ENCODE measurements at places on chromosomes 3 and 15. TPM values are rescaled to one million over a fixed set of nuclear protein-coding genes. Genes with fewer than 3 reads are reported as not detected.

DNA sequence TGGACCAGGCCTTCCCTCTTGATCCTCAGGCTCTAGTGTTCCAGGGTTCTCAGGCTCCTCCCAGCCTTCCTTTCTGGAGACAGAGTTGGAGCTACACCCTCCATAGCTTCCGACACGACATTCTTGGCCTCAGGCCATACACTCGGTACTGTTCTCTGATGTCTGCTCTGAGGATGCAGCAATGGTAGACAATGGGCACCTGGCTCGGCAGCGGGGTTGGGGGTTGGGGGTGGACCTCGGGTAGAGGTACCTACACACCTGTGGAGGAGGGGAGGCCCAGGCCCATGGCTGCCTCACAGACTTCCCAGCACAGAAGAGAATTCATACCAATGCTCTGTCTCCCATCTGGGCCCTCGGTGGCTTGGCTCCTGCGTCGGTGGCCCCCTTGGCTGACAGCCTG lies 21.4 kb downstream of the CCDC13 start:
- no peak overlapping the region for H3K4me3 ChIP-seq
- peaks cover 2% of the 10 kb centered on the region for H3K4me1 ChIP-seq
- DNase-seq: no peak
- H3K36me3 ChIP-seq: no peaks in the 10 kb centered on the region
- peaks cover 2% of the 10 kb centered on the region for H3K27me3 ChIP-seq

DNA sequence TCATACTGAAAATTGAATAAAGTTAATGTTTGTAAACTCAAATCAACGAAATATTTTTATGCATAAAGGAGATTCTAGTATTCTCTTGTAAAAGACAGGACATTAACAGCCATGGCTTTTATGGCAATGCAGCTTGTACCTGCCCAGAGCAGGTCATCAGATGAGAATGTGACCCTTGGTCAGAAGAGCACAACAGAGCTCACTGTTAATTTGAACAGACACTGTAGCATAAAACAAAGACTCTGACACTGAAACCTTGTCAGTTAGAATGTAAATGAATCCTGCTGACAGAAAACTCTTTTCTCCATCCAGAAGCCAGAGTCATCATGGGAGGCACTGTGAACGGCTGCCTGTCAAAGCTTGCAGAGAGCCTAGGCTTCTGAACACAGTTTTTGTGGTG lies 410.6 kb downstream of the RAP2B start:
- H3K27me3 ChIP-seq: peaks cover 10% of the 10 kb centered on the region
- no peaks in the 10 kb centered on the region for H3K4me1 ChIP-seq
- DNase-seq: no peak
- no peak overlapping the region for H3K27ac ChIP-seq
- H3K36me3 ChIP-seq: peaks cover 5% of the 10 kb centered on the region
- no peak overlapping the region for H3K4me3 ChIP-seq

DNA sequence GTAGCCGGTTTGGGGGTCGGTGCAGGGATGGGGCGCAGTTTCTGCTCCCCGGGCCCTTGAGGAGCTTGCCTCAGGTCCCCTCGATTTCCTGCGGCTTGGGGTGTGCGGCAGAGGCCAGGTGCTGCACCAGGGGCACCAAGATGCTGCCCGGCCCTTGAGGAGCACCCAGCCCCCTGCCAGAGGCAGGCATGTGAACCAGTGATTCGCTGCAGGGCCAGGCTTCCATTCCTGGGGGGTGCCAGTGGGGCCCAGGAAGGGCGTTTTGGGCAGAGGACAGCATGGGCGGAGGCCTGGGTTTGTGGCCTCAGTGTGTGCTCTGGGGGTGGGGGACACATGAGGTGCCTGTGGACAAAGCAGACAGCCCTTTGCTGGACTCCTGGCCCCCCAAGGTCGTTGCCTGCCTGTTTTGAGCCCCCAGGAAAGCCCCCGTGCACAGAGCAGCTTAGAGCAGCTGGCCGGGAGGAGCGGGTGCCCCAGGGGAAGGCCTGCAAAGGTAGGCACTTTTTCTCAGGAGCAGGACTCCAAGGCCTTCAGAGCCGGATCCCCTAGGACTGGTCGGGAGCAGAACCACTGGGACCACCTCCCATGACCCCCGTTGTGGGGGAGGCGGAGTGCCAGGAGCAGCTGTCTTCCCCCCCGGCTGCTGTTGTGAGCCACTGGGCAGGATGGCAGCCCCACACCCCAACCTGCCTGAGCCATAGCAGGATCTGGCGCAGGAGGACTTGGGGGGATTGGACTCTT lies 1.6 kb downstream of the PLXNA1 start:
- no peak for DNase-seq
- H3K27ac ChIP-seq: no peak overlapping the region
- no peaks in the 10 kb centered on the region for H3K36me3 ChIP-seq
- H3K27me3 ChIP-seq: peaks cover 7% of the 10 kb centered on the region
- H3K4me3 ChIP-seq: no peak overlapping the region
- H3K4me1 ChIP-seq: peaks cover 11% of the 10 kb centered on the region

The IDH2 gene
- total RNA-seq: 96.4 TPM

DNA sequence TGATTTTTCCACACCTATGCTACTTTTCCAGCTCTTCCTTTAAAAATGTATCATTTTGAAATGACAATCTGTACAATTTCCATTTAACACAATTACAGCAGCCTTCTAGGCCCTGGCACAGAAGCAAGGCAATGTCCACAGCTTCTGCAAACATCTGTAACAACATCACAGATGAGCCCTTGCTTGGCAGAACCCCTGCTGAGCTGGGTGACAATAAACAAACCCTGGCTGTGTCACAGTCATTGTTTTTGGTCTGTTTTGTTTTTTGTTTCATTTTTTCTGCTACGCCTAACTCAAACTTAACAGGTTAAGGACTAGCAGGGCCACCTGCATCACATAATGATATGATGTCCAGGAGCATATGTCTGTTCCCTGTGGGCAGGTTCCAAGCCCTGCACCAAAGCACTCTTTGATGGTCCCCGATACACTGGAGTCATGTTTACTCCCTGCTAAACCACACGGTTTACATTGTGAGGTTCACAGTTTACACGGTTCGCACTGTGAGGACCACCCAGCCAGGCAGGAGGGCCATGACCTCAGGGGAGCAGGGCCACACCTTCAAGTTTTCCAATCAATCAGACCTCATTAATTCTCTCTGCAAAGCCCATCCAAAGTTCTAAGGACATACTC lies 186.8 kb upstream of the CHRNA7 start:
- H3K4me1 ChIP-seq: no peaks in the 10 kb centered on the region
- H3K4me3 ChIP-seq: no peak overlapping the region
- H3K36me3 ChIP-seq: no peaks in the 10 kb centered on the region
- no peak overlapping the region for H3K27ac ChIP-seq
- no peak for DNase-seq
- peaks cover 11% of the 10 kb centered on the region for H3K27me3 ChIP-seq

- H3K27ac ChIP-seq: no peak overlapping the region
- H3K27me3 ChIP-seq: no peaks in the 10 kb centered on the region
- DNase-seq: no peak
- H3K36me3 ChIP-seq: peaks cover 23% of the 10 kb centered on the region
- no peaks in the 10 kb centered on the region for H3K4me1 ChIP-seq
- no peak overlapping the region for H3K4me3 ChIP-seq
Measured at GRCh38 chr3:18474202-18474601, 49.1 kb upstream of the SATB1 start.

- H3K4me3 ChIP-seq: no peak overlapping the region
- no peaks in the 10 kb centered on the region for H3K4me1 ChIP-seq
- H3K27ac ChIP-seq: no peak overlapping the region
- no peak for DNase-seq
Measured at GRCh38 chr3:18951333-18951732, 197.0 kb upstream of the KCNH8 start.

DNA sequence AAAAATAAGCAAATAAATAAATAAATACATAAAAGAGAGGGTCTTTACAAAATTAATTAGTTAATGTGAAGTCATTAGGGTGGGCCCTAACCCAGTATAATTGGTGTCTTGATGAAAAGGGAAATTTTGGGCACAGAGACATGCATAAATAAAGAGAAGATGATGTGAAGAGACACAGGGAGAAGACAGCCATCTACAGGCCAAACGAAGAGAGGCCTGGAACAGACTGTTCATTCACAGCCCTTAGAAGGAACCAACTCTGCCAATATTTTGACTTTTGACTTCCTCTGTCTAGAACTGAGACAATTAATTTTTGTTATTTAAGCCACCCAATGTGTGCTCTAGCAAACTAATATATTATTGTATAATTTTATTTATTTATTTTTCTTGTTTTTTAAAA lies 29.6 kb upstream of the SELENOK start:
- H3K27ac ChIP-seq: no peak overlapping the region
- peaks cover 6% of the 10 kb centered on the region for H3K36me3 ChIP-seq
- no peak for DNase-seq
- no peaks in the 10 kb centered on the region for H3K4me1 ChIP-seq
- H3K27me3 ChIP-seq: peaks cover 35% of the 10 kb centered on the region

GRCh38 chr3:10533737-10534023 lies 28.3 kb upstream of the ATP2B2 start:
- H3K27me3 ChIP-seq: peaks cover 20% of the 10 kb centered on the region
- no peak overlapping the region for H3K4me3 ChIP-seq
- DNase-seq: no peak
- H3K4me1 ChIP-seq: no peaks in the 10 kb centered on the region
- H3K27ac ChIP-seq: no peak overlapping the region

DNA sequence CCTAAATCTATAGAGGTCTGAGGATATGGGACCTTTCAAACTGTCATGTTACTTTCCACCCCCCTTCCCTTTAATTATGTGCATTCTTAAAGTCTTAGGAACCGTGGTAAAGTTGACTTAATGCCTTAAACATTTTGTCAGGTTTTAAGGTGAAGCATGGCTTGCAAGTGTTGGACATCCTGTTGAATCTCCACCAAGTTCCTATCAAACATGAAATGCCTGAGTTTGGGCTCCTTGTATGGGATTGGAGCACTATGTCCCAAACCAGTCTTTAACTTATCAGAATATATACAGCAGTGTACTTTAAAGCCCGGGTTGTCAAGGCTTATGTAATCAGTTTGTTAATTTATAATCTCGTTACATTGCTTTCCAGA lies 1.1 kb downstream of the SNRK start:
- H3K27me3 ChIP-seq: no peaks in the 10 kb centered on the region
- H3K36me3 ChIP-seq: peaks cover 10% of the 10 kb centered on the region
- H3K27ac ChIP-seq: peak overlapping the region; percentile 95
- no peak for DNase-seq
- peaks cover 55% of the 10 kb centered on the region for H3K4me1 ChIP-seq

GRCh38 chr3:108388136-108389132 lies 92.1 kb downstream of the HHLA2 start:
- DNase-seq: no peak
- H3K27ac ChIP-seq: peak overlapping the region; percentile 47
- peaks cover 13% of the 10 kb centered on the region for H3K27me3 ChIP-seq
- H3K4me3 ChIP-seq: peak overlapping the region; percentile 68
- H3K4me1 ChIP-seq: peaks cover 26% of the 10 kb centered on the region

GRCh38 chr3:33544126-33544525 lies 103.9 kb upstream of the UBP1 start:
- no peak overlapping the region for H3K4me3 ChIP-seq
- no peaks in the 10 kb centered on the region for H3K27me3 ChIP-seq

The TMEM207 gene
- total RNA-seq: not detected

The ITIH1 gene
- not detected for total RNA-seq

DNA sequence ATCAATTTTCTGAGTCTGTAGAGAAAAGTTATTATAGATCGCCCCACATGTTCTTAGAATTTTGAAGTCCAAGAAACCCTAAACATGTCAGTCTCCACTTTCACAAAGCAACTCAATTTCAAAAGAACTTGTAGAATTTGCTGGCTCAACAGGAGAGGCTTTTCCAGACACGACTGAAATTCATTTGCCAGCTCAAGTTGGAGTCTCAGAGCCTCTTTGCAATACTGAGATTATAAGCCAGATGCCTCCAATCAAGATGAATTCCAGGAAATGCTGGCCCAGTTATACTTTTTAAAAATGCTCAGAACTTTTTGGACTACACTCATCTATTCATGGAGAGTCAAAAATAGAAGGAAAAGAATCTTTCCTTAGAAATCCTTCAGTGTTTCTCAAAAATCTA lies 56.9 kb upstream of the NLGN1 start:
- no peaks in the 10 kb centered on the region for H3K4me1 ChIP-seq
- no peak overlapping the region for H3K27ac ChIP-seq
- H3K27me3 ChIP-seq: no peaks in the 10 kb centered on the region
- DNase-seq: no peak

GRCh38 chr3:64995857-64996551 lies 308.2 kb upstream of the ADAMTS9 start:
- H3K4me1 ChIP-seq: no peaks in the 10 kb centered on the region
- H3K36me3 ChIP-seq: no peaks in the 10 kb centered on the region
- no peaks in the 10 kb centered on the region for H3K27me3 ChIP-seq
- no peak overlapping the region for H3K27ac ChIP-seq
- H3K4me3 ChIP-seq: no peak overlapping the region

DNA sequence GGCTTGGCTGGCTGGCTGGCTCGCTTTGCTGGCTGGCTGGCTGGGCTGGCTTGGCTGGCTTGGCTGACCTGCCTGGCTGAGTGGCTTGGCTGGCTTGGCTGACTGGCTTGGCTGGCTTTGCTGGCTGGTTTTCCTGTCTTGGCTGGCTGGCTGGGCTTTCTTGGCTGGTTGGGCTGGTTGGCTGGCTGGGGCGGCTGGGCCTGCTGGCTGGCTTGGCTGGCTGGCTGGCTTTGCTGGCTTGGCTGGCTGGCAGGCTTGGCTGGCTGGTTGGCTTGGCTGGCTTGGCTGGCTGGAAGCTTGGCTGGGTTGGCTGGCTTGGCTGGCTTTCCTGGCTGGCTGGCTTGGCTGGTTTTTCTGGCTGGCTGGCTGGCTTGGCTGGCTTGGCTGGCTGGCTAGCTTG lies 435.6 kb downstream of the GOLGA6L6 start:
- no peak for DNase-seq
- H3K27me3 ChIP-seq: no peaks in the 10 kb centered on the region
- no peak overlapping the region for H3K4me3 ChIP-seq
- no peak overlapping the region for H3K27ac ChIP-seq

DNA sequence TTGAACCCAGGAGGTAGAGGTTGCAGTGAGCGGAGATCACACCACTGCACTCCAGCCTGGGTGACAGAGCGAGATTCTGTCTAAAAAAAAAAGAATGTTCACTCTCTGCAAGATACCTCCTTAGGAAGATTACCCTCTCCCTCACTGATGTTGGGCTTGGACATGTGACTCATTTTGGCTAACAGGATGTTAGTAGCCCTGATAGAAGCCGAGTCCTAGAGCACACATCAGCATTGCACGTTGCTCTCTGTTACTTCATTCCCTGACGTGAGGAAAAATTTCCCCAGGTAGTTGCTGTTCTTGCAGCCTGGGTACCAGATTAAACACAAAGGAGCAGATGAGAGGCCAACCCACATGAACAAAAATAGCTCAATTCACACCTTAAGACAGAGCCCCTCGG lies 78.1 kb upstream of the PRICKLE2 start:
- no peaks in the 10 kb centered on the region for H3K4me1 ChIP-seq
- no peak overlapping the region for H3K4me3 ChIP-seq
- no peak for DNase-seq
- H3K27me3 ChIP-seq: no peaks in the 10 kb centered on the region

DNA sequence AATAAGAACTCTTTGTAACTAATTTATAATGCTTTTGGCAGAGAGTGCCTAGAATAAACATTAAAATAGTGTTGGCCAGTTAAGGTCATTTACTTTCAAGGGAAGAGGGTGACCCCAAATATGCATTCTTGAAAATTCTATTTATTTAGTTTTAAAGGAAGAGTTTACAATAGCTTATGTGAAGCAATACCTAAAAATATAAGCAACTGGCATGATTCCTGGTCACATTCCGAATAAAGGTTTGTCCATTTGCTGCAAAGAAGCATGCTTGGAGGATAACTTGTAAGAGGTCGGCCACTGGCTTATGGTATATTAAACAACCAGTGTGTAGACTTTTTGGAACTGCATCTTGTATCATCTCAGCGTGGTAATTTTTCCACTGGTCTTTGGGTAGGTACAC lies 10.2 kb downstream of the MITF start:
- no peak for DNase-seq
- no peak overlapping the region for H3K4me3 ChIP-seq
- no peak overlapping the region for H3K27ac ChIP-seq
- H3K36me3 ChIP-seq: no peaks in the 10 kb centered on the region
- no peaks in the 10 kb centered on the region for H3K27me3 ChIP-seq

The KBTBD8 gene
- total RNA-seq: 16.0 TPM

Measured in natural killer cell treated with Interleukin-12 subunit alpha and Interleukin-12 subunit beta and Interleukin-15 and Interleukin-18, amount 100 ng/mL, for 72 hours (primary cell).